ENCODE measurements at places on chromosomes 6 and 20. TPM values are rescaled to one million over a fixed set of nuclear protein-coding genes. Genes with fewer than 3 reads are reported as not detected.

GRCh38 chr6:166597711-166598440, 11.4 kb upstream of the RAMACL start:
- no peak for DNase-seq

- peak; percentile 86 for DNase-seq
Measured at GRCh38 chr6:147161974-147162495, 42.2 kb upstream of the STXBP5 start.

DNA sequence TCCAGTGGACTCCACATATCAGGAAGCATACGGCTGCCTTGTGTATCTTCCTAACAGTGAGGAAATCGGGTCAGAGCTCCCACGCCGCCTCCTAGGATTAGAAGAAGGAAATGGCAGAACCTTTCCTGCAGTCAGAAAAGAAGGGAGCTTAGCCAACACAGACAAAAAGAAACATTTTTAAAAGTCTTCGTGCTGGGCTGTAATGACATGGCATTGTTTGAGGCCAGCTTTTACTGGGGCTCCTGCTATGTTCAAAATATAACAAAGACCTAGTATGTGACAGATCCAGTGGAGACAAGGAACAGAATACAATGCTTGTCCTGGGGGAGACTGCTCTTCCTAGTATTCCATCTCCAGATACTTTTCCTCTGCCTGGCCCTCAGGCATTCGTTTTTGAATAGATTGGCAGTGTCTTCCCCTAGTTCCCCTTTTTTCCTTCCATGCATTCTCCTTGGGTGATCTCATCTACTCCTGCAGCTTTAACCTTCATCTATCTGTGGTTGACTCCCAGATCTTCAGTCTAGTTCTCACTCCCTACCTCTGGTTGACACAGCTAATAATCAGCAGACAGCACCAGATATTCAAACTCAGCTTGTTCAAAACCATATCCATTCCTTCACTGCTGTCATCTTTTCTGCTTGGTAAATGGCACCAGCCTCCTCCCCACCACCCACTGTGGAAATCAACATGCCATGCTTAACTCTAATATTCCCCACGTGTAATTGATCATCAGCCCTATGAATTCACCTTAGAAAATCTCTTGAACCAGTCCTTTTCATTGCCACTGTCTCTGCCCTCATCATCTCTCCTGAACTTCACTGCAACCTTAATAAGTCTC, 94.5 kb upstream of the VSTM2L start:
- no peak for DNase-seq

GRCh38 chr6:139147628-139148027, 12.7 kb downstream of the HECA start:
- no peak for DNase-seq

PERP gene
- 7.7 TPM for total RNA-seq

DNA sequence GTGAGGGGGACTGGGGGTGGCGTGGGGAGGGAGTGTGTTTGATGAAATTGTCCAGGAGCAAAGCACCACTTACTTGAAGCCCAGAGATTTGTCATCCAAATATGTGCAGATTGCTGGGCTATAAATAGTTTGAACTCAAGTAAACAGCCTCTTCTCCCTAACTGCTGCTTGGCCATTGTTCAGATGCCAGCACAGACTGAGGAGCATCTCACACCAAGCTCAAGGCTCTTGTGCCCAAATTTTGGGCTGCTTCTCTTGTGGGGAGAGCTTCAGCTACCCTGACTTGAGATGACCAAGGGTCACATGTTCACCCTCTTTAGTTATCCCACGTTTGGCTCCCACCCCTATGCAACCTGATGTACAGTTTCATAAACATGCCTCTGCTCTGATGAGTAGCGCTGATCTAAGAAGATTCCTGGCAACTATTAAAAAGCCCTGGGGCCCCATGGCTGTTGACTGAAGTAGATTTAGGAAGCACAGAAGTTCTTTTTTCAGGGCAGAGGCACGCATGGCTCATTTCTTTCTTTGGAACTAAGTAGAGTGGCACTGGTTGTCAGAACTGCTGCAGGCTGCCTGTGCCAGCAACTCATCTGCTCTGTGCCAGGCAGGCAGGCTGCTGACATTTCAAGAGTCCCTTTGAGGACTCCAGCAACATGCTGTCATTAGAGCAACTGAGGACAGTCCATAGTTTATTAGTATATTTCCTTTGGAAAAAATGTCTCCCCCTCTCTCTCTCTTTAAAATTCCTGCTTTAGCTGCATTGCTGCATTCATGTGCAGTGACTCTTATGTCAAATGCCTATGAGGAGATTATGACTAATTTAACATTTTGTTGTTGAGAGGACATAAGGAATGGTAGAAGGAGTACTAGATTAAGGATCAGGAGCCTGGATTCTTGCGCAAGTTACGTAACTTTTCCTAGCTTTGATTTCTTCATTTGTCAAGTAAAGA, 9.6 kb upstream of the PKIG start:
- DNase-seq = peak; percentile 42

GRCh38 chr20:58267389-58268215, 39.1 kb upstream of the ANKRD60 start:
- no peak for DNase-seq

GRCh38 chr6:141552463-141552862, 580.3 kb upstream of the GJE1 start:
- DNase-seq = no peak

- no peak for DNase-seq
Measured at GRCh38 chr6:157787080-157787479, 36.0 kb upstream of the SNX9 start.

- peak; percentile 10 for DNase-seq
Measured at GRCh38 chr6:147268254-147268653, 64.0 kb downstream of the STXBP5 start.

MYH7B gene
- 0.36 TPM for total RNA-seq

- DNase-seq = no peak
Measured at GRCh38 chr20:831251-831650, 2.3 kb upstream of the FAM110A start.

GRCh38 chr6:139230391-139230840, 61.4 kb downstream of the TXLNB start:
- DNase-seq = peak; percentile 56

CYP39A1 gene
- total RNA-seq = 4.3 TPM

DNA sequence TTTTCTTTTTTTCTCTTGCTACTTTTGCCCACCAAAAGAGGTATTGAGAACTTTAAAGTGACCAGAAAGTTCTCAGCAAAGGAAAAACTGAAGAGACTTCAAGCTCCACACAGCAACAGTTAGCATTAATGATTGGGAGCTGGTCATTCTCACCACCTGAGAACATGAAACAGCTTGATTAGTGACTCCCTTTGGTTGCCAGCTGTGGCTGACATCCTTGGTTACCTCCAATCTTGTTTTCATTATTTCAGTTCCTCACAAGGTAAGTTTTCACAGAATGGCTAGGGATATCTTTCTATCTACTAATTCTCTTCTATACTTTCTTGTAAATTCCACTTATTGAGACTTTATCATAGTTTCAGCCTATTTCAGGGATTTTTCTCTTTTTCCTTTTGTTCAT, 427.9 kb downstream of the QKI start:
- no peak for DNase-seq

DNA sequence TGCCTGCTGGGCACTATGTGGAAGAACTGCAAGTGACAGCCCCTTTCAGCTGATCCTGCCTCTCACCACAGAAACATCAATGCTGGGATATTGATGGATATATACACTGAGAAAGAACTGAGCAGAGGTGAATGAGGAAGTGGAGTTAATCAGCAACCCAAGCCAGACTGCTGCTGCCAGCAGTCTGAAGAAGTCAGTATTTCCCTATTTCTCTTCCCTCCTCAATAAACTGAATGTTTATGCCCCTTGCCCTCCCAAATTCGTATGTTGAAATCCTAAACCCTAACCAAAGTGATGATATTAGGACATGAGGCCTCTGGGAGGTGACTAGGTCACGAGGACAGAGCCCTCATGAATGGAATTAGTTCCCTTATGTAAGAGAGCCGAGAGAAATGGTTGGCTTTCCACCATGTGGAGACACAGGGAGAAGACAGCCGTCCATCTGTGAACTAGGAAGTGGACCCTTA, 76.3 kb downstream of the CDK19 start:
- no peak for DNase-seq

DNA sequence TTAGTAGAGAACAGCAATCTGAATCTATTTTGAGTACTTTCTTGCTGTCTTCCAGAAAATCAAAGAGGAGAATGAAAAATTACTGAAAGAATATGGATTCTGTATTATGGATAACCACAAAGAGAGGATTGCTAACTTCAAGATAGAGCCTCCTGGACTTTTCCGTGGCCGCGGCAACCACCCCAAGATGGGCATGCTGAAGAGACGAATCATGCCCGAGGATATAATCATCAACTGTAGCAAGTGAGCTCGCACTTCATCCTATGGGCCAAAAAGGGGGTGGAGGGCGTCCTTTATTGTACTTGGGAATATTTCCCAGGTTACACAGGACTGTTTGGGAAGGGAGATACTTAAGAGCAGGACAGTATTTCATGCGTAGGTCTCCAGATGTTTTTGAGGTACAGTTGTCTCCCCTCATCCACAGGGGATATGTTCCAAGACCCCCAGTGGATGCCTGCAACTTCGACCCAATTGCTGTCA, 37.3 kb upstream of the PLCG1 start:
- DNase-seq = no peak

PGK2 gene
- total RNA-seq = not detected

TNXB gene
- 8.3 TPM for total RNA-seq

GRCh38 chr6:134196568-134197193, 121.2 kb downstream of the SGK1 start:
- no peak for DNase-seq

GRCh38 chr20:50913690-50914375, 17.4 kb downstream of the ADNP start:
- peak; percentile 35 for DNase-seq

DNA sequence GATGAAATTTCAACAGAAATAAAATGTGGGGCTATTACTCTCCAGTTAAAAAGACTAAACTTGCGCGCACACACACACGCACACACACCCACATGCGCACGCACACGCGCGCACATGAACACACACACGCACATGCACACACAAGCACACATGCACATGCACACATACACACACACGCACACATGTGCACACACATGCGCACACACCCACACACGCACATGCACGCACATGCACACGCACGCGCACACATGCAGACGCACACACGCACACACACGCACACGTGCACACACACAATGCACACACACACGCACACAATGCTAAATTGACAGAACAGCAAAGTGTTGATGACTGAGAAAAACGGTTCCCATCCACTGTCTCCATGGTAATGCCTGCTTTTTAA, 754.1 kb downstream of the CBLN4 start:
- DNase-seq = no peak

- no peak for DNase-seq
Measured at GRCh38 chr20:23608251-23608846, 2.6 kb upstream of the CST9 start.
